ENCODE measurements at places on chromosomes 7 and 10.
A peak's percentile ranks its signal among the peaks of the same experiment; 100 is the strongest.

DNA sequence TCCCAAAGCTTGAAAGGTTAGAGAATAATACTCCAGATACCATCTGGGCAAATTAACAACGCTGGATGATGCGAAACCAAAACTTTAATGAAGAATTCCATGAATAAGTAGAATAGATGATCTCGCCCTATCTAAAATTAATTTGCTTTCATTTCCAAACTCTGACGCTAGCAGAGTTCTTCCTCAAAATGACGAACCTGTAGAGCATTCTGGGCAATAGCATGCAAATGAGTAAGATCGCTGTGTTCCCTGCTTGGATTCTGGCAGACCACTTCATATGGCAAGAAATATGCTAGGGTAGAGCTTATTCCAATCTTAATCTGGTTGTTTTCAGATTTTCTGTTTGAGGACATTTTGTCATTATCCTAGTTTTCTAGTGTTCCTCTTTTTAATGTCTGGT is 36.1 kb upstream of the SMNDC1 start:
- DNase-seq, result no peak

- DNase-seq, result no peak
Observed at GRCh38 chr10:36109399-36110023, 467.4 kb upstream of the FZD8 start.

GRCh38 chr10:31554556-31554955 is 235.5 kb downstream of the ZEB1 start:
- no peak for DNase-seq

- no peak for DNase-seq
Observed at GRCh38 chr7:44058759-44059218, 6.6 kb downstream of the PGAM2 start.

DNA sequence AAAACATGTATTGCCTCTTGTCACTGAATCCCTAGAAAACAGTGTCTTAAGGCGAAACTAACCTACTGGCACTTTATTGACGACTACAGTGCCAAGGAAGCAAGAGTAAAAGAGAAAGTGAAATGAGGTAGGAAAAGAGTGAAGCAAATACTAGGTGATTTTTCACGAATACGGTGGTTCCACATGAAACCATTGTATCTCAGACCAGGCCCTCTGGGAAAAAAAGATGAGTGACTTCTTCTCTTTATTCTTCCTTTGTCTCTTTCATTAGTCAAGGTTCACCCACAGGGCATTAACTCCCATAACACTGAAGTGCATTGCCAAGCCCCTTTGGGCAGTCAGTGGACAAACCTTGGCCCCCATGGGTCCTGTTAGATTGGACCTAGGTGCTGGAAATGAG is 16.2 kb upstream of the MACC1 start:
- DNase-seq, result no peak

DNA sequence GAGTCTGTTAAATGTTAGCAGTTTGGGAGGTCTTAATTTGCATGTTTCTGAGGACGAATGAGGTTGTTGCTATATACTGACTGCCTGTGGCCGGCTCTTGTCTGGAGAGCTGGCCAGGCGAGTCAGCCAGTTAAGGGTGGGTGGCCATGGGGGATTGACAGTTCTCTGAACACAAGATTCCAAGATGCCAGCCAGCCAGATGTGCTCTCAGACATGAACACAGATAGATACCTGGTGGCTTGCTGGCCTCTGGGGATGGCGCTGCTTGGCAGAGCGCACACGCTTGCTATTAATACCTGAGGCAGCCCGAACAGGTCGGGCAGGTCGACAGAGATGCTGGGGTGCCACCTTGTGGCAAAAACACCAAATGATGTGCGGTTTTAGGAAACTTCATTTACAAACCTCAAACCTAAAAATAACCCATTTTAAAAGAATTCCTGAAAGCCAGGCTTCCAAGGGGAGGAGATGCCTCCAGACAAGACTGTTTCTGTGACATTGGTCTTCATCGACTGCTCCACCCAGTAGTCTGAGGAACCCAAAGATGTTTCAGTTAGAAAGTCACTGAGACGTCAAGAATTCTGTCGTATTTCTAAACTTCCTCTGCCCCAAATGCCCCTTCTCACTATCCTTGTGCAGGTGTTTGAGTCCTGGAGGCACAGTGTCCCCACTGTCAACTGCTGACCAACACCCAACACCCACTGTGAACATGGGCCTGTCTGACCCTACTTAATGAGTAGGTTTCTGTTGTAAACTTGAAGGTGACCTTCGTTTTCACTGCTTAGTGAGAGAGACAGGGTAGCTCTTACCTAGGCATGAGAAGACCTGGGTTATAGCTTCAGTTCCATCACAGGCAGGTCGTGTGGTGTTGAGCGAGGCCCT is 123.4 kb downstream of the NT5C2 start:
- DNase-seq, result peak; percentile 64

DNA sequence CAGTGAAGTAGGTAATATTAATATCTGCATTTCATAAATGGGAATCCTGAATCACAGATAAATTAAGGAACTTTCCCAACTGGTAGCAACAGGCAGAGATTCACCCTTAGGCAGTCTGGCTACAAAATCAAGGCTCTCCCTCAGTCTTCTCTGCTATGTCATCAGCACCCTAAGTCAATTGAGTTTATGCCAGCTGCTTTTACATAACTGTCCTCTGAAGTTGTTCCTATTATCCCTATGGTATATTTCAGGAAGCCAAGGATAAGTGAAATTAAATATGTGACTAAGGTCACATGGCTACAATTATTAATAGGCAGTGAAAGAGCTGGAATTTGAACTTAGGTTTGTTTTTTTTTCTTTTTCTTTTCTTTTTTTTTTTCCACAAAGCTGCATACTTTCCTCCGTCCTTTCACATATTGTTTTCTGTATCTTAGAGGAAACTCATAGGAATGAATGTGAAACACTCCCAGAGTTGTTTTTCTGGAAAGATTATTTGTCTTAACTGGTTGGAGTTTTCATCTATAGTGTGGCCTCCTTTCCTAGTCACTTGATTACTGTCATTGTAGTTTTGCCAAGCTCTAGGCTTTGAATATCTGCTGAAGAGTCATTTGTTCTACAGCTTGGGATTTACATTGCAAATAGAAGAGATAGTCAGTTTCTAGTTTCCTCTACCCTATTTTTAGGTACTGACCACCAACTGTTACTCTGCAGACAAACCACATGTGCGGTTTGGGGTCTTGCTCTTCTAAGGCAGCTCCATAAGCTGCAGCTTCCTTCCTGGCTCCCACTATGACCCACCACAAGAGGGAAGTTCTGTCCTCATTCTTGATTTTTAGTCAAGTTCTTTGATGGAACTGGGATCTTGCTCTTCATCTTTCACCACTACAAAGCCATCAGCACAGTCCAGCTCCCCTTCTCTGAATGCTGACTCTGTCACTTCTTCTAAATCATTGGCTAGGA is 338.0 kb upstream of the KIAA1217 start:
- no peak for DNase-seq

GRCh38 chr10:122097935-122098334 is 109.0 kb downstream of the TACC2 start:
- DNase-seq, result no peak

- DNase-seq, result peak; percentile 90
Observed at GRCh38 chr10:127415901-127416581, 133.1 kb upstream of the NPS start.

GRCh38 chr10:99993701-99994689 is 15.8 kb downstream of the DNMBP start:
- no peak for DNase-seq

GRCh38 chr7:76409537-76409936 is at the start of gene SSC4D:
Gene SSC4D, minus strand, starts transcription at chr7:76409697. Its CDS starts 5,258 bp downstream, at chr7:76404439.
- DNase-seq, result peak; percentile 85

DNA sequence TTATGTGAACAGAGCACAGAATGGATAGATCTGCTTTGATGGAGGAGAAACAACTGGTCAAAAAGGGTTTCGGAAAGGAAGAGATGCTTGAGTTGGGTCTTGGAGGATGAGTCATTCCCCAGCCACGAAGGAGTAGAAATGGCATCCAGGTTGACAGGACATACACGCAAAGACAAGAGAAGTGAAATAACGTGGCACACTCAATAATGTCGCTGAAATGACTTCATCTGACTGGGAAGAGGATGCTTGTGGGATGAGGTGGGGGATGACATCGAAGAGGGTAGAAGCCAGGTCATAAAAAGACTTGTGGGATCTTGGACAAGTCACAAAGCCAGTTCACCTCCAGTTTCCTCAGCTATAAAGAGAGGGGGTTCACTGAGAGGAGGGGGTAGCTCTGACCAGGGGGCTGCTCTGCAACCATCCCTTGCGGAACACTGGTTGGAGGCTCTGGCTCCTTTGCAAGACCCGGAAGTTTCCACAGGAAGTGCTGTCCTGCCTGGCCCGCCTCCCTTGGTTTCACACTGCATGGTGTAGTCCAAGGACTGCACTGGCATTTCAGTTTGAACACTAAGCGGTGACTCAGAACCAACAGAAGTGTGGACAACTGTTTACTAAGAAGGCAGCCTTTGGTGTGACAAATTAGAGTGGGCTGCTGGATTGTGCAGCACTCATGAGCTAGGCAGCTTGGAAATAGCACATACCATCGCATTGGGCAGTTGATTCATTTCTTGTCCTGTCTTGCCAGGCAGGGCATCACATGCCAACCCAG is 189.9 kb upstream of the ADO start:
- DNase-seq, result no peak

DNA sequence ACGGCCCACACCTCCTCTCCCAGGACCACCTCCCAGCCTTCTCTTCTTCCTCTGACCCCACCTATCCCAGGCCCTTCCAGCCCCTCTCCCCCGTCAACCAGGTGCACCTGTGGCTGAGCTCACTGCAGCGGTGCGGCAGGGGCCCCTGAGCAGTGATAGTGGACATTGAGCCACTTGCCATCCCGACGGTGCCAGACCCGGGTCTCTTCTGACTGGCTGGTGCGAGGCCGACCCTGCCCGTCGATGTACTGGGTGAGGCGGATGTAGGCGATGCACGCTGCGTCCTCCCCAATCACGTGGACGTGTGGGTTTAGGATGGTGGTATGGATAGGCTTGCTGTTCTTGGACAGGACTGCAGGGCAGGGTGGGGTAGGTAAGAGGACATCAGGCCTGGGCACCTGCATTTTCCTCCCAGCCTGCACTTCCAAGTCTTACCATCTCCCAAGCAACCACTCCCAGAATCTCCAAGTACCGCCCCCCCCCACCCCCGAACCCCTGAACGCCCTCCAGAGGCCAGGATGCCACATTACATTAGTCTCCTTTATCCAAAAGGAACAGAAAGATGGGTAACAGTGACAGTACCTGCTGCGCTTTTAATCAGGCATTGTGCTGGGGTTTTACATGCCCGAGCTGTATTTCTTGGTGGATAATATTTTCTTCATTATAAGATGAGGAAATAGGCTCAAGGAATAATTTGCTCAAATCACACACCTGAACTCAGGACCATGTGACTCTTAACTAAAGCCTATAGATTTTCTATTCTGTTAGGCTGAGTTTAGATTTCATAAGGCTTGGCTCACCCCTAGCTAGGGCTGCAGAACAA is 3.7 kb upstream of the NDST2 start:
- DNase-seq, result peak; percentile 46

GRCh38 chr7:135712182-135712782 is 15.7 kb downstream of the SLC13A4 start:
- DNase-seq, result peak; percentile 58

GRCh38 chr7:157589680-157590079 is 252.9 kb downstream of the DNAJB6 start:
- no peak for DNase-seq

GRCh38 chr7:12161146-12161545 is 49.9 kb upstream of the TMEM106B start:
- no peak for DNase-seq

DNA sequence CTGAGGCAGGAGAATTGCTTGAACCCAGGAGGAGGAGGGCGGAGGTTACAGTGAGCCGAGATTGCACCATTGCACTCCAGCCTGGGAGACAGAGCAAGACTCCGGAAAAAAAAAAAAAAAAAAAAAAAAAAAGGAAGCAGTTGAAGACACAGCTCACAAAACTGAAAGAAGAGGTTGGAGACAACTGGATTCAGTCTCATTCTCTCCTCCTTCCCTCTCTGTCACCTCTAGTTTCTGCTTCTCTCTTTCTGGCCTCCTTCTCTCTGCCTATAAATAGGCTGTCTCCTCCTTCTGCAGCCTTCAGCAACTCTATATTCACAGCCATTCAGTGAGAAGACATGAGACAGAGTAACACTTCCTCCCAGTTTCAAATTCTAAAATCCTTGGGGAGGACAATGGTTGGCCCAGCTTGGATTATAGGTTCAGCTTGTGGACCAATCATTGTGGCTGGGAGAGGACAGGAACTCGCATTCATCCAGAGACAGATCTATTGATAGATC is 125.6 kb upstream of the HABP2 start:
- no peak for DNase-seq

DNA sequence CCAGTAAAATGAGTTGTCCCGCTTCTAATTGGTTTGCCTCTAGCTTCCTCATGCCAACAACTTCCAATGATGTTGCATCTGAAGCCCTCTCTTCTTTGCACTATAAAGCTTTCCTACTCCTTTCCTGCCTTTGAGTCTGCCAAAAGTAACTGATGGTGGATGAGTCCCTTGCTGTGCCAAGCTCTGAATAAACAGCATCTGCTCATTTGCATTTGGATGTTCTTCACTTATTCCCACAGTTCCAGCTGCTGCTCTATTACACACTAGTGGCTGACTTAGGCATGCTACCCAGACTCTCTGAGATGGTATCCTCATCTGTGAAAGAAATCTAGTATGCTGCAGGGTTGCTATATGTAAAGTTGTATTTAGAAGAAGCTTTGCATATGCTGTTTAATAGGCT is 24.9 kb downstream of the SFR1 start:
- no peak for DNase-seq

Data from WERI-Rb-1 (cell line).